ENCODE measurements at places on chromosomes 1 and 21.

DNA sequence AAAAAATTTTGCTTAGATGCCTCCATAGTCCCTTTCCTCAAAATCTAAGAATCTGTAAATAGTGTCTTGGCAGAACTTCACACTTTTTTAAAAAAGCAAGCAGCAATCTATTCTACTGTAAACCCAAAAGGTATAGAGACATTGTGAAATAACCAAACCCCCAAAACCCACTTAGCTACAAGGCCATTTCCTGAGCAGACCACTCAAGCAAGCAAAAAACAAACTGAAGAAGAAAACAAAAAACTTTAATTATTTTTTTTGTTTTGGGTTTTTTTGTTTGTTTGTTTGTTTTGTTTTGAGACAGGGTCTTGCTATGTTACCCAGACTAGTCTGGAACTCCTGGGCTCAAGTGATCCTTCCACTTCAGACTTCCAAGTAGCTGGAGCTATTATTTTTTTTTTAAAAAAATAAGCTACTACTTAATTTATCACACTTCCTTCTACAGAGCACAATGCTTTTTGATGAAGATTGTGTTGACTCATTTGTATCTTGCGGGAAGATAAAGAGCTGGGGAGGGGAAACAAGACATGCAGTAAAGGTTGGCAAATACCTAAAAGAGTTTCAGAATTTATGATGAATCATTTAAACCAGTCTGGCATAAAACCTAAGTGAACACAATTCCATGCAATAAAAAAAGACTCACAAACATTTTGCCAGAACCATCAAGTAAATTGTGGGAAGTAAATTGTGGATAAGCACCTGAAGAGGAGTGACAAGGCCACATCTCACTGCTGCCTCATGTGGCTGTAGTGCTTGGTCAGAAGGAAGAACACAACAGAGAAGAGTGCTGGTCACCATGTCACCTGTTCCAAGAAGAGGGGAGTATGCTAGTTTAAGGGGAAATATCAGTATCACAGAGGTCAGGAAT is 2.7 kb upstream of the PTPN22 start:
- DNase-seq, result peak; percentile 8

DNA sequence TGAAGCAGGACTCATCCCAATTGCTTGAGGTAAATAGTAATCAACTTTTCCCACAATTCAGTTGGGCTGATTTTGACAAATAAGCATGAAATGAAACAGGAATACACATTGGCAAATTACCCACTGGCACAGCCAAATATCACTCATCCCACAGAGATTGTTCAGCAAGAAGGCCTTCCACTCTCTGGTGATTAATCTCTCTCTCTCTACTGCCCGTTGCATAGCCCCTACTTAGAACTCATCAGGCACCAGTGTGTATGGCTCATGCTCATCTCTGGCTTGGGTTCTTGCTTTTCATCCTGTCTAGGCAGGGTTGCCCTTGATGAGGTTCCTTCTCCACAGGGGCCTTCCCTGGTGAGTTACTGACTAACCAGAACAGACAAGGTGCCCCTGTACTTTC is 1.1 kb downstream of the BSDC1 start:
- peak; percentile 42 for DNase-seq

GRCh38 chr1:86825319-86825718 is 88.6 kb downstream of the SELENOF start:
- peak; percentile 38 for DNase-seq

- no peak for DNase-seq
These were observed 111.6 kb downstream of the CYYR1 start for GRCh38 chr21:26461500-26461899.

- no peak for DNase-seq
These were observed 194.4 kb upstream of the AJAP1 start for GRCh38 chr1:4460052-4460451.

All from IMR-90 (cell line).